ENCODE measurements at places on chromosomes 3 and 15. TPM values are rescaled to one million over a fixed set of nuclear protein-coding genes. Genes with fewer than 3 reads are reported as not detected.

PLCB2 gene
- total RNA-seq: 57.3 TPM

TMEM108 gene
- total RNA-seq: not detected

LMOD3 gene
- not detected for total RNA-seq

CAMK2N2 gene
- total RNA-seq: 0.66 TPM

ZNF502 gene
- 1.6 TPM for total RNA-seq

CHRNA7 gene
- total RNA-seq: not detected

HIGD2B gene
- total RNA-seq: 0.27 TPM

SUMF1 gene
- 13.0 TPM for total RNA-seq

PEX11A gene
- 2.9 TPM for total RNA-seq

FMN1 gene
- 0.24 TPM for total RNA-seq

NSMCE3 gene
- 8.8 TPM for total RNA-seq

C3orf85 gene
- total RNA-seq: not detected

GRCh38 chr15:45802140-45802539 is 167.3 kb downstream of the SQOR start:
- H3K36me3 ChIP-seq: no peaks in the 10 kb centered on the region
- DNase-seq: no peak
- H3K27ac ChIP-seq: no peak overlapping the region
- H3K4me3 ChIP-seq: no peak overlapping the region
- H3K27me3 ChIP-seq: no peaks in the 10 kb centered on the region

GRCh38 chr3:184039414-184039813 is 7.9 kb downstream of the HTR3D start:
- no peaks in the 10 kb centered on the region for H3K27me3 ChIP-seq
- H3K36me3 ChIP-seq: no peaks in the 10 kb centered on the region
- no peak for DNase-seq
- H3K4me1 ChIP-seq: no peaks in the 10 kb centered on the region

GRCh38 chr3:152192050-152192449 is 76.7 kb upstream of the MBNL1 start:
- peaks cover 51% of the 10 kb centered on the region for H3K4me1 ChIP-seq
- no peaks in the 10 kb centered on the region for H3K27me3 ChIP-seq
- H3K36me3 ChIP-seq: no peaks in the 10 kb centered on the region
- peak overlapping the region; percentile 50 for H3K4me3 ChIP-seq
- H3K27ac ChIP-seq: peak overlapping the region; percentile 8

- no peaks in the 10 kb centered on the region for H3K4me1 ChIP-seq
- no peaks in the 10 kb centered on the region for H3K27me3 ChIP-seq
- no peak overlapping the region for H3K27ac ChIP-seq
Observed at GRCh38 chr15:62727501-62727900, 315.0 kb upstream of the TPM1 start.

DNA sequence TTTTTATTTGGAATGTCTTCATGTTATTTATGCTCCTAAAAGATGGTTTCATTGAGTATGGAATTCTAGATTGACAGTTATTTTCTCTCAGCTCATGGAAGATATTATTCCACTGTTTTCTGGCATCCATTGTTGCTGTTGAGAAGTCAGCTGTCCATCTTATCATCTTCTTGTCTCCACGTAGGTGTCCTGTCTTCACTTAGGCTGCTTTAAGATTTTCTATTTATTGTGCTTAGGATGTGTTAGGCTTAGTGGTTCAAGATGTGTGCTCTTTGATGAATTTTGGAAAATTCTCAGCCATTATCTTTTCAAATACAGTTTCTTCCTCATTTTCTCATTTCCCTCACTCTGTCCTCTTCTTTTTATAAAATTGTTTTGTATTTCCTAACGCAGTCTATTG is 52.0 kb downstream of the SNRK start:
- H3K4me1 ChIP-seq: peaks cover 19% of the 10 kb centered on the region
- H3K4me3 ChIP-seq: no peak overlapping the region
- H3K36me3 ChIP-seq: peaks cover 50% of the 10 kb centered on the region
- no peak overlapping the region for H3K27ac ChIP-seq

DNA sequence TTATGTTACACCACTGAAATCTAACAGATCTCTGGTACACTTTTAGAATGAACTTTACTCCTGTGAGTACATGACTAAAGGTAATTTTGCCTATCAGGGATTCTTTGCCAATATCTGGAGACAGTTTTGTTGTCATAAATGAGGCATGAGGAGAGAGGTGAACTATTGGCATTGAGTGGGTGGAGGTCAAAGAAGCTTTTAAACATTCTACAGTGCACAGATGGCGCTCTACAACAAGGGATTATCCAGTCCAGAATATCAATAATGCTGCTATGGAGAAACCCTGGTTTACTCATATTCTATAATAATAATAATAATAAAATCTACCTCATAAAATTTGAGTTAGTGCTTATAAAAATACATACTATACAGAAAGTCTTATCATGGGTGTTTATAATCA is 702.3 kb downstream of the SI start:
- H3K27me3 ChIP-seq: no peaks in the 10 kb centered on the region
- H3K4me3 ChIP-seq: no peak overlapping the region
- no peaks in the 10 kb centered on the region for H3K36me3 ChIP-seq

- DNase-seq: no peak
- no peaks in the 10 kb centered on the region for H3K27me3 ChIP-seq
Observed at GRCh38 chr3:44104043-44104442, 137.6 kb upstream of the TOPAZ1 start.

DNA sequence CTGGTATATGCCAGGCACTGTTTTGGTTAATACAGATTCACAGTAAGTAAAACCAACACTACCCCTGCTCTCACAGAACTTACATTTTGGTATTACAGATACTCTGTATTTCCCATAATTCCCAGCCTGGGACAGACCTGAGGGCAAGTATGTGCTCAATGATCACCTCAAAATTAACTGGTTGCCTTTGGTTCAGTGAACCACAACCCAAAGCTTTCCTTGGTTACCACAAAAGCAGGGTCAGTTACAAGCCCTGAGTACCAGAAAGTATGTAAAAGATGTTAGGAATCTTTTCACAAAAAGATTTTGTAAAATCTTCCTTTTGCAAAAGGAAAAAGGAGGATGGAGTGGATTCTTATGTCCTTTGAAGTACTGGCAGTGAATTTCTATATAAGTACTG is 72.2 kb upstream of the GUCA1C start:
- no peaks in the 10 kb centered on the region for H3K36me3 ChIP-seq
- no peak overlapping the region for H3K4me3 ChIP-seq
- H3K27me3 ChIP-seq: no peaks in the 10 kb centered on the region
- DNase-seq: no peak
- no peaks in the 10 kb centered on the region for H3K4me1 ChIP-seq

DNA sequence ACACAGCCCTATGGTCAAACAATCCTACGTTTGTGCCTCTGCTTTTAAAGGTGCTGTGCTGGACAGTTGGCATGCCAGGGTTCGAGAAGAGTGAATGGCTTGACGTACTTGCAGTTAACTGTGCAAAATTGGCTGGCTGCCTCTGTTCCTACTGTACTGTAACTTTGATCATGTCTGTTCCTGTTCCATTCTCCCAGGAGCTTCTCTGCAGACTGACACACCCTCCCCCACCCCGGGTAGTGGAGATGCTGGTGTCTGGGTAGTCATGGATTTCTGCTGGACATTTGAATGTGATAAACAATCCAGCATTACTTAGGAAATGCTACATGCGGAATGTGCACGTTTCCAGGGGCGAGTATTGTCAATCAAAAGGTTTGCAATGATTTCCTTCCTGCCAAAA is 6.5 kb upstream of the VILL start:
- H3K4me1 ChIP-seq: no peaks in the 10 kb centered on the region
- no peak overlapping the region for H3K4me3 ChIP-seq
- H3K27ac ChIP-seq: no peak overlapping the region
- H3K27me3 ChIP-seq: no peaks in the 10 kb centered on the region

GRCh38 chr15:70278644-70279043 is 180.9 kb upstream of the TLE3 start:
- no peak for DNase-seq
- H3K4me1 ChIP-seq: no peaks in the 10 kb centered on the region
- no peaks in the 10 kb centered on the region for H3K36me3 ChIP-seq

DNA sequence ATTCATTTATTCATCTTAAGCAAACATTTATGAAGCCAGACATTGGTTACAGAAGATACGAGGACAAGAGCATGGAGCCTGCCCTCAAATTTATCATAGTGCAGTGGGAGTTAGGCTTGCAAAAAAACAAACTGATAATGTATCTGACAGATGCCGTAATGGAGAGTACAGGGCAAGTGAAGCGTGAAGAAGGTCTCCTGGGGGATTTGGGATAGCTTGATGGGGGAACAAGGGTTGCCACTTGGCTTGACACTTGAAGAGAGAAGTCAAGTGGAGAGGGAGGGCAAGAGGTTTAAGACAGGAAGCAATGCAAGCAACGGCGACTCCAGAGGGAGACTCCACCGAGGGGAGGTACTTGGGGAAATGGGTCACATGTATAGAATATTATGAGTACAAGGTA is 129.3 kb downstream of the SSR3 start:
- H3K36me3 ChIP-seq: no peaks in the 10 kb centered on the region
- H3K4me1 ChIP-seq: no peaks in the 10 kb centered on the region
- H3K4me3 ChIP-seq: no peak overlapping the region
- H3K27me3 ChIP-seq: no peaks in the 10 kb centered on the region
- H3K27ac ChIP-seq: no peak overlapping the region
- DNase-seq: no peak

GRCh38 chr15:44286814-44287452 is 1.6 kb upstream of the GOLM2 start:
- DNase-seq: peak; percentile 22
- H3K27ac ChIP-seq: peak overlapping the region; percentile 97
- H3K27me3 ChIP-seq: no peaks in the 10 kb centered on the region
- peaks cover 20% of the 10 kb centered on the region for H3K4me1 ChIP-seq
- no peaks in the 10 kb centered on the region for H3K36me3 ChIP-seq
- H3K4me3 ChIP-seq: peak overlapping the region; percentile 94

GRCh38 chr3:49534581-49535441 is 19.5 kb upstream of the BSN start:
- no peaks in the 10 kb centered on the region for H3K27me3 ChIP-seq
- H3K4me3 ChIP-seq: no peak overlapping the region
- no peak for DNase-seq
